ENCODE measurements at places on chromosomes 5 and 9. TPM values are rescaled to one million over a fixed set of nuclear protein-coding genes. Genes with fewer than 3 reads are reported as not detected.

The PCDHGA4 gene
- total RNA-seq: 7.1 TPM

The C9orf153 gene
- 1.3 TPM for total RNA-seq

The ECM2 gene
- total RNA-seq: 65.6 TPM

The CKMT2 gene
- total RNA-seq: 24.1 TPM

The ZBED3 gene
- 11.3 TPM for total RNA-seq

The SRD5A1 gene
- total RNA-seq: 5.6 TPM

The TRIM36 gene
- total RNA-seq: 4.4 TPM

The MRRF gene
- 28.7 TPM for total RNA-seq

The COL5A1 gene
- total RNA-seq: 159 TPM

The NOXA1 gene
- total RNA-seq: 8.5 TPM

GRCh38 chr9:97372580-97372979 is 39.3 kb upstream of the TDRD7 start:
- DNase-seq: no peak

- no peak for DNase-seq
Observed at GRCh38 chr5:96408210-96408777, 24.8 kb downstream of the PCSK1 start.

DNA sequence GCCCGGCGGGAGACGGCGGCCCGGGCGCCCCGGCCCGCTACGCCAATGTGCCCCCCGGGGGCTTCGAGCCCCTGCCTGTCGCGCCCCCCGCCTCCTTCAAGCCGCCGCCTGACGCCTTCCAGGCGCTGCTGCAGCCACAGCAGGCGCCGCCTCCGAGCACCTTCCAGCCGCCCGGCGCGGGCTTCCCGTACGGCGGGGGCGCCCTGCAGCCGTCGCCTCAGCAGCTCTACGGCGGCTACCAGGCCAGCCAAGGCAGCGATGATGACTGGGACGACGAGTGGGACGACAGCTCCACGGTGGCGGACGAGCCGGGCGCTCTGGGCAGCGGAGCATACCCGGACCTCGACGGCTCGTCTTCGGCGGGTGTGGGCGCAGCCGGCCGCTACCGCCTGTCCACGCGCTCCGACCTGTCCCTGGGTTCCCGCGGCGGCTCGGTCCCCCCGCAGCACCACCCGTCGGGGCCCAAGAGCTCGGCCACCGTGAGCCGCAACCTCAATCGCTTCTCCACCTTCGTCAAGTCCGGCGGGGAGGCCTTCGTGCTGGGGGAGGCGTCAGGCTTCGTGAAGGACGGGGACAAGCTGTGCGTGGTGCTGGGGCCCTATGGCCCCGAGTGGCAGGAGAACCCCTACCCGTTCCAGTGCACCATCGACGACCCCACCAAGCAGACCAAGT is 723 bp downstream of the SNX18 start:
- peak; percentile 86 for DNase-seq

- DNase-seq: no peak
Observed at GRCh38 chr9:71704796-71705195, 63.5 kb downstream of the CEMIP2 start.

GRCh38 chr9:14238079-14238478 is 75.9 kb downstream of the NFIB start:
- no peak for DNase-seq

DNA sequence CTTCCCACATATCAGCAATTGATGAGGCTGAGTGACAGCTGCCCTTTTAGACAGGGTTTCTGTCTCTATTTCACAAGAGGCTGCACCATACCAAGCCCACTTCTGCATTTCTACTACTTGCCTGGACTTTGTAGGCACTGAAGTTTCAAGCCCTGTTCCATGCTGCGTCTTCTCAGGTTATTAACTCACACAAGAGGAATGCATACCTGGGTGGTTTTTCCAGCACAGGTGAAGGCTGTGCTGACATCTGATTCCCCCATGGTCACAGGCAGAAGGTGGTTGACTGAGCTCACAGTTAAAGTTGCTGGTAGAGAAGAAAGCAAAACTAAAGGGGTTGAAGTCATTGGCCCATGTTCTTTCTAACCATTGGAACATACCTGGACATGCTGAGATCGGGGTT is 86.6 kb downstream of the MAMDC2 start:
- no peak for DNase-seq

- no peak for DNase-seq
Observed at GRCh38 chr5:3155046-3155445, 403.6 kb upstream of the IRX2 start.

DNA sequence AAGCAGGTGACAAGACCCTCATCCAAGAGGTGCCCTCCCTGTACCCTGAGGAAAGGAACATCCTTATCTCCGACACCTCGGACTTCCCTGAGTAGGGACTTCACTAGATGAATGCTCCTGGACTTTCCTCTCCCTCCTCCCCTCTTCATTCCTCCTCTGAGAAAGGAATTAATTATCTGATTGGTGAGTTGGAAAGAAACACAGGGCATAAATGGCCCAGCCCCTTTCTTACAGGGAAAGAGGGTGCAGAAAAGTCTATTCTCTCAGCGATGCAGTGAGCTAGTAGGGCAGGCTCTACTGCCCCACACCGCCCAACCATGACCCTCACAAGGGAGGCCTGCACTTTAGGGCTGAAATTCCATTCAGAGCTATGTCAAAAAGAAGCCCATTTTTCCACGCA is 87.5 kb downstream of the TTC39B start:
- no peak for DNase-seq

- no peak for DNase-seq
Observed at GRCh38 chr9:69895185-69895584, 74.6 kb downstream of the CFAP95 start.

DNA sequence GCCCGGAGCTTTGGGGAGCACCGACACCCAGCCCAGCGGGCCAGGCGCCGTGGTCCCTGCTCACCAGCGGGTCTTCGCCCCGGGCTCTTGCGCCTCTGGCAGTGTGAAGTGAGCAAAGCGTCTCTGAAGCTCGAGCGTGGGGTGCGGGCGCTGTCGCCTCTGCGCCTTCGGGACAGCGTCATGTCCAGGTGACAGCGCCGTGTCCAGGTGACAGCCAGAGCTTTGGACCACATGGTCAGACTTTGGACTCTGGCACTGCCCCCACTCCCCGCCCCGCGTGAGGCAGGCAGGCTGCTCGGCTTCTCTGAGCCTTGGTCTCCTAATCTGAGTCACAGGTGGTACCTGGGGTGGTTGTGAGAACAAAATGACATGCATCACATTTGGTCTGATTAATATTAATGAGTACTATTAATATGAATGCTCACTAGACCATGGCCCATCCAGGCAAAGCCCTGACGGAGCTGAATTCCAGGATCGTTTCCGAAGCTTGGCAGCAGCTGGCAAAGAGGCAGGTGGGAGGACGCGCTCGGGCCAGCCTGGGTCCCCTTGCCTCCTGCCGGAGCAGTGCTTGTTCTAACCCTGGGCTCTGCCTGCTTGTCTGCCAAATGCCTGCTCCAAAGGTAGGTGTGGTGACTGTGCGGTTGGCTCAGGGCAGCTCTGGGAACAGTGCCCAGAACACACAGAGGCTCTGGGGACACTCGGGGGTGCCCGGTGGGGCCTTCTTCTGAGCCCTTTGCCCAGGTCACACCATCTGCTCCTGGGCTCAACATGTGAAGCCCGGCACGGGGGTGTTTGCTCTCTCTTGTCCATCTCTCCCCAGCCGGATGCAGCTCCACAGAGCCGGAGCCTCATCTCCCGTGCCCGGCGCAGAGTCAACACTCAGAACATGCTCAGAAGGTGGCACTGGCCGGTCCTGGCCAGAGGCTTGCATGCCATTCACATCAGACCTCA is 157.1 kb downstream of the OLFM1 start:
- peak; percentile 40 for DNase-seq

DNA sequence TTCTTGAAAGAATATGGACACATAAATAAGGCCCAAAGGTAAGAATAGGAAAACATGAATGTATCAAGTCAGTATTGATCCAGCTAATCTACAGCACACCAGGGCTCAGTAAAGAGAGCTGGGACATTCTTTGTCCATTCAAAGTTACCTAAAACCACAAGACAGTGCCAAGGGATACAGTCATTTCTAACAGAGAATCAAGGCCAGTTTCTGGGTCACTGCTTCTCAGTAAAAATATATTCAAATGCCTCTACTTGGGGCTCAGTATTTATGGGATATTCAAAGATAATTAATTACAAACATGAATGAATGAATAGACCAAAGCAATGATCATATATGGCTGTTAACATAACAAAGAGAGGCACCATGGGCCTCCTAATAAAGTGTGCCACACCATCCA is 34.9 kb downstream of the MTMR12 start:
- no peak for DNase-seq

DNA sequence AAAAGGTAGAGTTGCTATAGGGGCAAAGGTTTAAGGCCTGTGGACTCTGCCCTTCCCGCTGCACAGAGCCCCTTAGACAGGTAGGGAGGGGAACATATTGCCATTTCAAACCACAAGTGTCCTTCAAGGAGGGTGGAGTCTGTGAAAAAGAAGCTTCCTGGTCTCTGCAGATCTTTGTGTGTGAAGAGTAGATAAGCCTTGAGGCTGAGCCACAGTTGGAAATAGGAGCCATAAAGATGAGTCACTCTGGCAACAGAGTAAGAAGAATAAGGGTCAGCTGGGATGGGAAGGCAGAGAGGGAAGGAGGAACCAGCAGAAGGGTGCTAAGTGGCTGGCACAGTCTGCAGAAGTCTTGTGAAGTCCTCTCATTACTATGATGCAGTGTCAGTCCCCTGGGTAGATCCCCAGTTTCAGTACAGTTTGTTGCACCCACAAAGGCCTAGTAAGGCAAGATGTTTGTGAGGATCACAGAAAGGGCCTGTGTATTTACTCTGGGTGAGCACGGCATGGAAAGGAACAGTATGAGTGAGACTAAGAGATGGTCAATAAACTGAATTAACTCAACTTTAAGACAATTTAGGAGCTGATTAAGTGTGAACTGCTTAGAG is 18.1 kb downstream of the GRXCR2 start:
- no peak for DNase-seq

DNA sequence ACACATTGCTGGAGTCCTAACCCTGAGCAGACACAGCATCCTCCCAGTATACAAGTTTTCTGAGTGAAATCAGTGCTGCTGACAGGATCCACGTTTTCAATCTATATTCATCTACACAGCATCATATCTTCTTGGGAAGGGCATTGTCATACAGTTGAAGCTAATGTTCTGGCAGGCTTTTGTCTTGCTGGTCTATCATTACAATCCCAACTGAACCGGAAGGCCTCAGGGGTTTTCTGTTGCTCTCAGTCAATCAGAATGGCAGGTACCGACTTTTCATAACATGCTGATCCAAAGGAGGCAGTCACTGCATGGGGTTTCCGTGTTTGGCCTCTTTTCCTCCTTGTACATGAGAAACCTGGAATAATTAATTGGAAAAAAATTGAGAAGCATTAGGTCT is 2118.8 kb upstream of the WWC1 start:
- DNase-seq: no peak

DNA sequence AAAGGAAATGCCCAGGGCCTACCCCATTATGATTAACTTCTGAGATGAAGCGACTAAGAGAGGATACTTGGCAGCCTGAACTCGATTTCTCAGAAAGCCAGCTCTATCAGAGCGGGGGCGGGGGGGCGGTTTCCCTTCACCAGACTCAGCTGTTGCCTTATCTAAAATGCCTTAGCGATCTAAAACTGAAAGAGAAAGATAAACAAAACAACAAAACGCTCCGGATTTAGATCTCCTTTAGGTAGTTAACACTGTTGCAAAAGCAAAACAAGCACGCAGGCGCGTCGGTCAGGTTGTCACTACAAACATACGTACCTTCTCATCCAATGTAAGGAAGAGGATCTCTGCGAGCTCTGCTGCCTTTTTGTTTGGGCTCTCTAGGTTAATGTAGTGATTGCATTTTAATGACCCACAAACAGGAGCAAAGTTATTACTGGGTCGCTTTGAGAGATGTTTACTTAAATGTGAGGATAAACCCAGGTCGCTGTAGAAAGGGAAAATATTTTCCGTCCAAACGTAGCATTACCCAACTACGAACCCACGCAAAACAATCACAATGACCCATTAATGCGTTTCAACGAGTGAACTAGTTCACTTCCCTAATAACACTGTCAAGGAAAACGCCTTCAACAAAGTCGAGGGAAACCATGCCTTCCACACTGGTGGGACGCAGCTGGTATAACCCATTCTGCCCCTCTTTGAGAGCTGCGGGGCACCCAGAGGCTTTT is 982 bp downstream of the EPB41L4A start:
- DNase-seq: peak; percentile 58

DNA sequence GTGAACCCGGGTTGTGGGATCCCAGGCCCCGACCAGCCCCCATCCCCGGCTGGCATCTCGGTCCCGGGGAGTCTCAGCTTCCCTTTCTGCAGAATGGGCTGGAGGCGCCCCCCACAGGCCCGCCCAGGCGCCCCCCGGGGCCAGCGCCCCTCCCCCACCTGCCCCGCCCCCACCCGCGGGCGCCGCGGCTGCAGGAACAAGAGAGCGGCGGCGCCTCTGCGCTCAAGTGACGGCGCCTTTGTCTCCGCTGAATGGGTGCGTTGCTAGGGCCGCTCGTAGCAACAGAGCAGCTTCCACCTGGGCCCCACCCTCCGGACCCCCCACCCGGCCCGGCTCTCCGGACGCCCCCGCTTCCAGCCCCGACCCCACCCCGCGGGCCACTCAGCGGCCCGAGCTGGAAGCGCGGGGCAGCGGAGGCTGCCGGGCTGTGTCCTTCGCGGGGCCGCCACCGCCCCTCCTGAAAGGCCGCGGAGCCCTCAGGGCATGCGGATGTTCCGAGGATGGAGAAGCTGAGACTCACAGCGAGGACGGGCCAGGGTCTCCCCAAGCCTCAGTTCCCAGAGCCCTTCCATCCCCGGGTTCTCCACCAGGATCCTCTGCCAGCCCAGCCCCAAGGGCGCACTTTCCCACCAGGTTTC is 27.5 kb downstream of the ADGRD2 start:
- no peak for DNase-seq

GRCh38 chr5:131264451-131265099 is 722 bp downstream of the CDC42SE2 start:
- DNase-seq: peak; percentile 58

DNA sequence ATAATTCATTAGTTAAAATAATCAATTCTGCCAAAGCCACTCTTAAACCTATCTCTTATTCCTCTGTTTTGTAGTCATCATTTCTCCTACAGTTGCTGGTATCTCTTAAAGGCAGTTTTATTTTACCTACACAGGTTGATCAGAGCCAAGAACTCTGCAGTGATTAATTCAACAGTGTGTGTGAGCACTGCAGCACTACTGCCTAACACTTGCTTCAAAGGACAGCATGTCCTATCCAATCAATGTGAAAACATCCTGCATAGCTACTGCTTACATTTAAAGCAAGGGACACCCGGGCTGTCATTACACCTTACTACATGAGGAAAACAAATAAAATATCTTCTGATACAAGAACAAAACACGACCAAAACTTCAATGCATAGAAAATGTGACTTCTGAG is 45.1 kb upstream of the HK3 start:
- no peak for DNase-seq

Data from aorta (tissue), 5 donors.